ENCODE measurements at places on chromosomes 11 and 22.

DNA sequence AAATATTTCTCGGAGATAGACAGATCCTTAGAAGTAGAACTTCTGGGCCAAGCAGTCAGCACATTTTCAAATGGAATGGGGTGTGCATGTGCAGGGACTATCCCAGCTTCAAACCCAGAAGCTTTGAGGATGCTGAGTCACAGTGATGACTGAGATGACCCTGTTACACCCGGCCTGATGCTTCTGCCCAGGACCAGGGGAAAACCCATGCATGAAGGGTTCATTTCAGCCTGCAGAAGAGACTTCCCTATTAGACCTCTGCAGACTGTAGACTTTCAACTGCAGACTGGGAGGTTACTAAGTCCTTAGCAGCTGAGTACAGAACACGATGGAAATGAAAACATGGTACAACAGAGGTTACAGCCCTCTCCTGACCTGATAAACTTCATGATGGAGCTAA is 3.6 kb upstream of the OR2AT4 start:
- DNase-seq, result peak; percentile 41

GRCh38 chr11:624705-625635 is at the start of gene CDHR5:
Gene CDHR5, minus strand, starts transcription at chr11:624955. Its CDS starts 53 bp downstream, at chr11:624902.
- peak; percentile 8 for DNase-seq

- no peak for DNase-seq
Measured at GRCh38 chr11:122305426-122306320, 189.7 kb upstream of the BLID start.

DNA sequence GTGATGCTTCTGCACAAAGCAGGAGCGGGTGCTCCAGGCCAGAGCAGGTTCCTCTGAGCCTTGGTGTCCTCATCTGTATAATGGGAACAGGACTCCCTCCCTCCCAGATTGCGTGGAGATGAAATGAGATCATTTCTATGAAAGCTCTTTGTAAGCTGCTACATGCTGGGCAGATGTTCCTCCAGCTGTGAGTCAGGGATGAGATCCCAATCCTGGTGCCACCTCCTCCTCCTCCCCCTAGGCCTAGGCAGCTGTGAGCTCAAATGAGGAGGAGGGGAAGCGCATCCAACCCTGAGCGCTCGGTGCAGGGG is 7.0 kb upstream of the CABP2 start:
- DNase-seq, result no peak

DNA sequence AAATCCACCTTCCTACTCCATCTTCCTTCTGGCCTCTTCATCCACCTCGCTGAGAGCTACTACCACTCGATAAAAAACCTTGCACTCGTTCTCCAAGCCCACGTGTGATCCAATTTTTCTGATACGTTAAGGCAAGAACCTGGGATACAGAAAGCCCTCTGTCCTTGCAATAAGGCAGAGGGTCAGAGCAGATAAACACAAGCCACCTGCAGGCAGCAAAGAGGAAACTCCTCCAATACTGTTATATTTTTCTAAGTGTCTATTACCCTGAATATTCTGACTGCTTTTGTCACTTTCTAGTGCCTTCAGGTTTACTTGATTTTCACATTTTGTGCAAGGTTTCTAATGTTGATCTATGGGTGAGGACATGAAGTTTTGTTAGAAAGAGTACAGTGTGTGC is 26.6 kb downstream of the TRIM5 start:
- no peak for DNase-seq

GRCh38 chr11:3876613-3877012 is 21.1 kb downstream of the STIM1 start:
- DNase-seq, result no peak

GRCh38 chr11:67638535-67639437 is 777 bp downstream of the TBX10 start:
- no peak for DNase-seq

GRCh38 chr11:28071305-28071704 is 36.7 kb downstream of the KIF18A start:
- no peak for DNase-seq

DNA sequence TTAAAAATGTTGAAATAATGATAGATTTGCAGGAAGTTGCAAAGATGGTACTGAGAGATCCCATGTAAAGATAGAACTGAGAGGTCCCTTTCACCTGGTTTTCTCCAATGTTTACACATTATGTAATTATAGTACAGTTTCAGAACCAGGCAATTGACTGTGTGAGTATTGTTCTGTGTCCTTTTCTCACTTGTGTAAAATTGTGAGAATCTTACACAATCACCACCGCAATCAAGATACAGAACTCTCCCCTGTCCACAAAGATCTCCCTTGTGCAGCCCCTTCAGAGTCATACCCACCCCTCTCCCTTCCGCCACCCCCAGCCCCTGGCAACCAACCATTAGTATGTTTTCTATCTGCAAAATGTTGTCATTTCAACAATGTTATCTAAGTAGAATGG is 119.8 kb upstream of the NAV2 start:
- DNase-seq, result no peak

- no peak for DNase-seq
Measured at GRCh38 chr22:50008151-50009040, 4.2 kb downstream of the IL17REL start.

GRCh38 chr11:12765428-12765827 is 91.2 kb downstream of the TEAD1 start:
- no peak for DNase-seq

DNA sequence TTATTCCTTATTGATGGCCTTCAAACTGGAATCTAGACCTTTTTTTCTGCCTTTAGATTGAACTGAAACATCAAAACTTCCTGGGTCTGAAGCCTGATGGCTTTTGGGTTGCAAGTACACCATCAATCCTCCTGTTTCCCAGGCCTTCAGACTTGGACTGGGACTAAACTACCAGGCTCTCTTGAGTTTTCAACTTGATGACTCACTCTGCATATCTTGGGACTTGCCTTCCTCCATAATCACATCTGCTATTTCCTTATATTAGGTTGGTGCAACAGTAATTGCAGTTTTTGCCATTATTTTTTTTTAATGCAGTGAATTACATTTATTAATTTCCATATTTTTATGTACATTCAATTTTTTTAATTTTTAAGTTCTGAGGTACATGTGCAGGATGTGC is 7.0 kb downstream of the OR51B5 start:
- DNase-seq, result no peak

DNA sequence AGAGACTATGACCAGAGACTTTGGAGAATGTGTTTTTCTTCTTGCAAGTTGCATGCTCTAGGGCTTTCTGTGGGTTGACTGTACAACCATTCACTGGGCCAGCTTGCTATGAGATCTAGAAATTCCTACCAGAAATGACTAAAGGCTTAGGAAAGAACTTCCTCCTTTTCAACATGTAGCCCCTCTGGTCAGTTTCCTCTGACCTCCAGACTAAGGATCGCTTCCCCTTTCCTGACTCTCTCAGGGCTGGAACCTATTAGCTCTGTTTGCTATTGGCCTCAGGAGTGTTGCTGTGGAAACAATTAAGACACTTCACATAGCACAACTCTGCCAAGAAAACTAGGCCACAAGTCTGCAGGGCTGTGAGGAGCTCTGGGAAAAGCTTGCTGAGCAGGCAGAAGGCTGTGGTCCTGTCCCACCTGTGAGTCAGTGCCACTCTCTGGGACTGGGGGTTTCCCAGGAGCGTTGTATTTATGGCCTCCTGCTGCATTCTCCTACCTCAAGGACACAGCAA is 10.7 kb downstream of the CRY2 start:
- no peak for DNase-seq

- DNase-seq, result no peak
Measured at GRCh38 chr11:12845739-12846358, 163.3 kb upstream of the RASSF10 start.

- no peak for DNase-seq
Measured at GRCh38 chr22:30235687-30236170, 10.8 kb downstream of the LIF start.

DNA sequence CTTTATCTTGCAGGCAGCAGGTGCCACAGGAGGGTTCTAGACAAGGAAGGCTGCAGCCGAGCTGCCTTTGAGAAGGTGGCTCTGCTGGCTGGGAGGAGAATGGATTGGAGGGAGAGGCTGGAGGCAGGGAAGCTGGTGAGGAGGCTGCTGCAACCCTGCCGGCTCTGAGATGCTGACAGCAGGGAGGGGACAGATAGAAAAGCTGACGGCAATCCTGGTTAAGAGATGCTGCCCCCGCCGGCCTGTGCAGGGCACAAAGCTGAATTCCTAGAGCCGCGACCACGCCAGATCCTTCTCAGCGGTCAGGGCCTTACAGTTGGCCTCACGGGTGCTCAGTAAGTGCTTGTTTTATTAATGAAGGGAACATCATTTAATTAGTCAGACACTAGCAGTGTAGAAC is 105.4 kb downstream of the CACNA1I start:
- no peak for DNase-seq

DNA sequence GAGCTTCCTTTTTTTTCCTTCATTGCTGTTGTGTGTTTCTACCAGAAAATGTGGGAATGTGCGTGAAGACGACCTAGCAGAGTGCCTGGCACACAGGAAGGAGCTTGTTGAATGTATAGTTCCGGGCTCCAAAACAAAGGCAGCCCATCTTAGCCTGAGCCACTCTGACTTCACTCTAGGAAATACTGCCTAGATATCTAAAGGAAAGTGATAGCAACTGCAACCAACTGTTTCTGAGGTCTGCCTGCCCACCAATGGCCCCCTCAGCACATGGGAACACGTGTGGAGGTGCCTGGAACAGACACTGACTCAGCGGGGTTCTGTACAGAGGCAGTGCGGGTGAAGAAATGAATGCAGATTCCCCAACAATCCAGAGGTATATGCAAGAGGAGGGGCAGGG is 14.7 kb upstream of the XBP1 start:
- DNase-seq, result no peak

DNA sequence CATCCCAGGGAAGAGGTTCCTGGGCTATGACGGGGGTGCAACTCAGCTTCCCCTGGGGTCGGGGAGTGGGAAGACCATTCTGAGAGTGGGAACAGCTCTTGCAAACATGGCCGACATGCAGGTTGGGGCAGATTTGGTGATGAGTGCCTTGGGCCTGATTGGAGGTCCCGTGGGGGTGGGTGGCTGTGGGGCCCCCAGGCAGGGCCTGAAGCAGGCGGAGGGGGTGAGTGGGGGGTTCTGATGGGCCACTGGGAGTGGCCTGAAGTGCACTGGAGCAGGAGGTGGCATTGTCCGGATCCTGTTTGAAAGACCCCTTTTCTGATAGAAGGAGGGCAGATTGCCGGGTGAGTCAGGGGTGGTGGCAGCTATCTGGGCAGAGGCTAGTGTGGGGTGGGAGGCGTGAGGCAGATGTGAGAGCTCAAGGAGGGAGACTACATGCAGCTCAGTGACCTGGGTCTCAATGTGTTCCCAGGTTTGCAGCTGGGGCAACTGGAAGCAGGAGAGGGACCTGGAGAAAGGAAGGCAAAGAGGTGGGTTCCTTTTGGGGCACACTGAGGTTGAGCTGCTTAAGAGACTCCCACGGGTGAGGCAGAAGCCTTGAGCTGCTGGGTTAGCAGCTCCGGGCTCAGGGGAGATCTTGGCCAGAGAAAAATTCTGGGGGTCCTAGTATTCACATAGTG is 15.1 kb downstream of the MYEOV start:
- no peak for DNase-seq

GRCh38 chr22:46895753-46896152 is 133.3 kb downstream of the TBC1D22A start:
- DNase-seq, result no peak

GRCh38 chr22:27690599-27690998 is 111.0 kb downstream of the MN1 start:
- DNase-seq, result no peak

- no peak for DNase-seq
Measured at GRCh38 chr22:22460635-22461034, 47.9 kb downstream of the ZNF280B start.

GRCh38 chr22:47298017-47298785 is 535.8 kb downstream of the TBC1D22A start:
- no peak for DNase-seq

- no peak for DNase-seq
Measured at GRCh38 chr11:119432484-119433357, 9.7 kb upstream of the THY1 start.

- DNase-seq, result no peak
Measured at GRCh38 chr11:79209540-79210266, 231.1 kb downstream of the TENM4 start.

- no peak for DNase-seq
Measured at GRCh38 chr11:78381865-78382264, 35.8 kb downstream of the GAB2 start.

DNA sequence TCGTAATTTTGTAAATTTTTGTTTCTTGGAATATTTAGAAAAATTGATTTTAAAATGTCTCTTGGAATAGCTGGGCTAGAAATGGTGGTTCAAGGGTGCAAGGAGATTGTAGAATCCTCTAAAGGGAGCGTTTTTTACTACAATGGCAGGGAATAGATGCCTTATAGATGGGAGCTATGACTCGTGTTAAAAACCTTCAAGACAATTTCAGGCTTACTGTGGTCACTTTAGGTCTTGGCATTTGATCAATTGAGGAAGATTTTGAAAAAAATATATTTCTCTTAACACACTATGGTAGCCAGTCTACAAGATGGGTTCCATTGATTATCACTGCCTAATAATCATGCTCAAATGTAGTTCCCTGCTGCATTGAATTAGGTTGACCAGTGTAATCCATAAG is 25.0 kb downstream of the METTL15 start:
- no peak for DNase-seq

DNA sequence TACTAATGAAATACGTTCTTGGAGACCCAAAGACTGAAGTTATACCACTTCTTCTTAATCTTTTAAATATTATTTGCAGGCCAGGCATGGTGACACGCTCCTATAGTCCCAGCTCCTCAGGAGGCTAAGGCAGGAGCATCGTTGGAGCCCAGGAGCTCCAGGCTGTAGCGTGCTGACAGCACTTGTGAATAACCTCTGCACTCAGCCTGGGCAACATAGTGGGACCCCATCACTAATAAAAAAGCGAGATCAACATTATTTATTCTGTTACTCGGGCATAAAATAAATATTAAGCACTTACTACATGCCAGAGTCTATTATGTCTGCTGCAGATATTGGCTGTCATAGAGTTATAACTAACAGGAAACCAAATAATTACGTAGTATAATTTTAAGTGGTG is 720 bp upstream of the MED17 start:
- no peak for DNase-seq

DNA sequence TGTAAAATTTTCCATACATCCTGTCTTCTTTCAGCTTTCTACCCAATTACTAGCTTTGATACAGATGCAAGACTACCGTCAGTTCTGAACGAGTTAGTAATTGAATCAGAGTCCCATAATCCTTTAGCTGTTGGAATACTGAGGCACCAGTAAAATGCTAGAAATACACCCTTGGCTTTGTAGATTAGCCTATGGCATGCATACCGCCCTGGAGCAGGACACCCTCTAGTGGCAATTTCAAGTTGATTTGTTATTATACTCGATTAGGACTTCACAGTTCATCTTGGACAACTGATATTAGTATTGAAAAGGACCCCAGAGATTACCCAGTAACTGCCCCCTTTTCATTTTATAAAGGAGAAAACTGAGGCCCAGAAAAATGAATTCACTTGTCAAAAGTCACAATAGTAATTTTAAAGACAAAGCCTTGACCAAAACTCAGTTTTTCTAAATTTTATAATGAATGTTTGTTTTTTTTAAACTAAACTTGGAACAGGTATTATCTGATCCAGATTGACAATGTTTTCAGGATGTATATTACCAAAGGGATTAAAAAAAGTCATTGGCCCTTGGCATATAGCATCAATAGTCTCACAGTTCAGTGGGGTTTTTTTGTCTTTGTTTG is 72.6 kb downstream of the HIPK3 start:
- peak; percentile 30 for DNase-seq

All from stimulated activated naive CD8-positive, alpha-beta T cell treated with anti-CD3 and anti-CD28 coated beads, Interleukin-15, amount 100 ng/mL, for 72 hours (primary cell).